AG08395 (cell line): ENCODE measurements at places on chromosomes 2 and 18.

GRCh38 chr2:69210385-69210784 is 176.6 kb downstream of the GFPT1 start:
- no peak for DNase-seq

GRCh38 chr18:3873211-3873610 is 423.2 kb downstream of the TGIF1 start:
- no peak for DNase-seq

- DNase-seq: no peak
These were observed 41.3 kb downstream of the CBLN2 start for GRCh38 chr18:72502671-72503431.

- no peak for DNase-seq
These were observed 135.8 kb downstream of the IKZF2 start for GRCh38 chr2:213015387-213016165.

- DNase-seq: no peak
These were observed 77.2 kb upstream of the OTOS start for GRCh38 chr2:240217431-240218301.

GRCh38 chr2:219661197-219661954 is 33.9 kb downstream of the SLC4A3 start:
- no peak for DNase-seq

DNA sequence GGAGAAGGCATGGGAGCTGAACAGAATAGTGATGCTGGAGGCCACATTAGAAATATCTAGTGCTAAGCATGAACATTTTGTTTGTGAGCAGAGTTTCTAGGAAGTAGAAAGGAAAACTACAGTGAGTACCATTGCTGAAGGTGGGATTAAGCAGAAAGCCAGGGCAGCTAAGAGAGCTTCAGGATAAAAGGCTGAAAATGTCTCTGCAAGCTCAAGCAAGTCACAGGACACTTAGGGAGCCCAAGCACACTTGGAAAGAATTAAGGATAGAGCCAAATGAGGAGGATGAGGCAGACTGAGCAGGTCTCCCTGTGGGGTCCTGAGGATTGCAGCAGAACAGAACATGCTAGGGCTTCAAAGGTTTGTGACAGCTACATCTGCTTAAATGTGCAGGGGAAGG is 80.6 kb upstream of the LYPD1 start:
- DNase-seq: no peak

GRCh38 chr2:205887637-205888036 is 198.3 kb downstream of the INO80D start:
- DNase-seq: no peak
